Activated T-cell treated with anti-CD3 and anti-CD28 coated beads for 4 hours (primary cell): ENCODE measurements at places on chromosomes 2 and 18.

DNA sequence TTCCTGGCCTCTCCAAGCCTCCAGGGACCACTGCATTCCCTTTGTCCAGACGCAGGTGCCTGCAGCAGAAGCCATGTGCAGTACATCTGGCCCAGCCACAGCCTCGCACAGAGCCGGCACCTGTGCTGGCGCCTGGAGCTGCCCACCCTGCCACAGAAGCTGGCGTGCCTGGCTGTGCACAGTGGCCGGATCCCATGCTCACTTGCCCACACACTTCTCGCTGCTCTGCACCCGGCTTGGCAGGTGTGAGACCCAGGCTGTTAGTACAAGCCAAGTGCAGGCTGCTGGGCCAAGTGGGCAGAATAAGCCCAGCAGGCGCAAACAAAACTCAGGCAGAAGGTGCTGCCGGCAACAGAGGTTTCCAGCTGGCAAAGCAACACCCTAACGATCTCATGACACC lies 124.5 kb upstream of the CCDC150 start:
- DNase-seq, result no peak

- DNase-seq, result no peak
These were observed 227.8 kb downstream of the ACKR3 start for GRCh38 chr2:236797411-236797810.

GRCh38 chr2:236662231-236663185 lies 92.9 kb downstream of the ACKR3 start:
- no peak for DNase-seq

DNA sequence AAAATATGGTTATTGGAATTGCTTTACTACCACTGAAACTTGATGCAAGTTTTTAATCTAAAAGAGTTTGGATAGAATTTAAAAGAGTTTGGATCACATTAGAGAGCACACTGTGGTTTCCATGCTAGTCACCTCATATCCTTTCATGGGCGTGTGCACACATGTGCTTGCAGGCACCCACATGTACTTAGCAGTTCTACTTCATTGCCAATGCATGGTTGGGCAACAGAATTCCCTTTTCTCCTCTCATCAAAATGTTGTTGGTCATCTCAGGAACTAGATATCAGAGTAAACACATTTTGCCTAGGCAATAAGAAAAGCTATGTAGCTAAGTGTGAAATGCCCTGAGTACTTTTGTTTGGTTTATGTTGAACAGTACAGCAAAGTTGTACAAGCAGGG lies 254.1 kb upstream of the RASGRP3 start:
- DNase-seq, result no peak
